ENCODE measurements at places on chromosomes 4 and X.

DNA sequence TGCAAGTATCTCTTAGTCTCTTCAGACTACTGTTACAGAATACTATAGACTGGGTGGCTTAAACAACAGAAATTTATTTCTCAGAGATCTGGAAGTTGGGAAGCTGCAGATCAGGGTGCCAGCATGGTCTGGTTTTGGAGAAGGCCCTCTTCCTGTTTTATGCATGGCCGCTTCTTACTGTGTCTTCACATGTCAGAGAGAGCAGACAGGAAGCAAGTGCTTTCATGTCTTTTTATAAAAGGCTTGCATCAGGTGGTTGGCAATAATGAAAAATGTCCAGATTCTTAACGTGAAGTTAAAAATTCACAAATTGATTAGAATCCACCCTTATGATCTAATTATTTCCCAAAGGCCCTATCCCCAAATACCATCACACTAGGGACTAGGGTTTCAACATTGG is 284.9 kb downstream of the RPA4 start:
- DNase-seq, result no peak

GRCh38 chr4:78355306-78355705 is 196.3 kb upstream of the ANXA3 start:
- DNase-seq, result no peak

DNA sequence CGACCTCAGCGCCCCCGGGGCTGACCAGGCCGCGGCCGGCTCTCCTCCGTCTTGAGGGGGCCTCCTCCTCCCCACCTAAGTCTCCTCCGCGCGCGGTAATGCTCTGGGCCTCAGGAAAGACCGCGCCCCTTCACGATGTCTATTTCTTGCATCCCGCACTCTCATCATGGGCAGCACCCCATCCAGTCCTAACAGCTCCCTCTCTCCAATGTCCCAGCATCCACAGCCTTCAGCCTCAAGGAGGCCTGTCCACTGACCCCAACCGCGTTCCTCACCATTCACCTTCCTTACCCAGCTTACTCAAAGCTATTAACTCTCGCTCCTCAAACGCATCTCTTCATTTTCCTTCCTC is 77.5 kb downstream of the MAGED4 start:
- no peak for DNase-seq

DNA sequence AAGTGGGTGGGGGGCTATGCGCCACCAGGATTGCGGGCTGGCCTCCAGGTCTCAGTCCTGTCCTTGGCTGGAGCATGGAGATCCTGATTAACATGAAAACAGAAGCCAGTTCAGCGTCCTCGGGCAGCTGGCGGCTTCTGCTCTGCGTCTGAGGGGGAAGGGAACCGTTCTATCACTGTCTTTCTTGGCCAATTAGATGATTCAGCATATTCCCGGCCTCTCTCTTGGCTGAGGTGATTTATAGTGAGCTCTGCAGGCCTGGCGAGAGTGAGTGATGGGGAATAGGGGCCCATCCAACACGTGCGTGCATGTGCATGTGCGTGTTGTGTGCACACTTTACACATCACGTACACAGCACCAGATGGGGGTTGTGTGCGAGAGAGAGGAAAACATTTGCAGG is 145.8 kb upstream of the ATP6AP2 start:
- DNase-seq, result no peak

DNA sequence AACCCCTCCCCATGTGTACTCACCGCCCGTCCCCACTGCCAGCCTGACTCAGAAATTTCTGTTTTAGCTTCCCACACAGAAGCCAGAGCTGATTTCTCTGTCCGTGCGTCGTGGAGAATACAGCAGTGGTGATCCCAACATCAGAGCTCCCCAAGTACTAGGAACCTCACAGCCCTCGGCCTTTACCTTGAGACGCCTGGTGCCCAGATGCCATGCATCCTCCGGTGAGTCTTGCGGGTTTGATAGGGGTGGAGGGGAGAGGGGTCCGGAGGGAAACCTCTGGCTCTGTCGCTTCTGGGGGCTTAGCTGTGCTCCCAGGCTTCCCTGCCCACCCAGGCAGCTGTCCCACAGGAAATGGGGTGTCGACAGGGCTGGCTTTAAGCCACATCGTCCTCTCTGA is 2.1 kb downstream of the LOC101059915 start:
- no peak for DNase-seq

- DNase-seq, result no peak
These were observed 62.7 kb downstream of the GAB1 start for GRCh38 chr4:143399113-143399949.

GRCh38 chr4:182147391-182147790 is 95.8 kb upstream of the TENM3 start:
- DNase-seq, result no peak

DNA sequence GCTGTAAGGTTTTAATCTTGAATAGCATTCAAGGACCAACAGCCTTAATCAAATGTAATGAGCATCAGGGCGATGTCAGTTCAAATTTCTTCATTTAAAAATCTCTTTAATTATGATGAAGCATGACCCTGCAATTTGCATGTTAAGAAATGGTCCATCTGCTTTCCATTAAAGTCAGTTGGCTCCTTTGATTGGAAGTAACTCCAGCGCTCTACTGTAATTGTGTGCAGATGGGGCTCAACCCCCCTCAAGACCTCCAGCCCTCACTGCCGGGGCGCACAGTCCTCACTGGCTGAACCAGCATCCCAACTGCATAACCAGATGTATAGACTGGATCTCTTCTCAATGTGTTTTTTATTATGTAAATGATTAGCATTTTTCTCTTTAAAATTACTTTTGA is 126.9 kb downstream of the VCX3B start:
- DNase-seq, result no peak

Measured in SK-N-MC (cell line).